ENCODE measurements at places on chromosomes 6 and 20.

- no peak for DNase-seq
These were observed 15.2 kb upstream of the MCCD1 start for GRCh38 chr6:31513456-31514165.

- no peak for DNase-seq
These were observed 31.7 kb upstream of the SCUBE3 start for GRCh38 chr6:35181933-35182612.

GRCh38 chr6:137871831-137872454, 4.9 kb downstream of the TNFAIP3 start:
- DNase-seq: no peak

DNA sequence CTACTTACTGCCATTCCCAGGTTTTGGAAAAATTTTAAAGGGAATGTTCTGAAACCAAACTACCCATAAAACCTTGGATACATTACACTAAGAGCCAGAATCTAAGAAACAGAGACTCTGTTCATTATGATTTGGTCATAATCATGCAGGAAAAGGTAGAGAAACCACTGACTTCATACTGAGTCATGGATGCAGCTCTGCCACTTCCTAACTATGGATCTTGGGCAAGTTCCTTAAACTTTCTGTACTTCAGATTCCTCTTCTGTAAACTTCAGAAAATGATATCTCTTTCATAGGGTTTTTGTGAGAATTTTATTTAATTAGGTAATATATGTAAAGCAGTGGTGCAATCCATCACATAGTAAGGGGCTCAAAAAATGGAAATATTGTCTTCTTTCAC, 20.0 kb downstream of the PLA2G7 start:
- no peak for DNase-seq

GRCh38 chr6:170463101-170463721, 89.9 kb downstream of the PSMB1 start:
- no peak for DNase-seq

DNA sequence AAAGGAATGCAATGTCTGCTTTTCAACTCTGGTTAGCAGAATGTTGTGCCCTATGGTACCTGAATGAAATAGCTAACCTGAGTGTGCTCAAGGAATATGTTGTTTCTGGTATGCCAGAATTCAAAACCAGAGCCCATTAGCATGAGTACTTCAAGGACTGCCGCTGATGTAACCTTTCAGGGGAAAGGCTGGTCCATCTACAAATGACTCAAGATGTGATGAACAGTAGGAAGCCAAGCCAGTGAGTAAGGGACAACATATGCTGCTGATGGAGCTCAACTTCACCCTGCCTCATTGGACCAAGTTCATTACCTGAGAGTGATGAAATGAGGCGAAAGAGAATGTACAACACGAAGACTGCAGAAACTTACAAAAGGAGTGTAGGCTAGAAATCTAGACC, 95.7 kb upstream of the BMP2 start:
- DNase-seq: no peak

- peak; percentile 56 for DNase-seq
These were observed 9.1 kb upstream of the ZNFX1 start for GRCh38 chr20:49286689-49287551.

- no peak for DNase-seq
These were observed 111.1 kb downstream of the PDSS2 start for GRCh38 chr6:107348224-107348623.

GRCh38 chr6:6452002-6452401, 131.5 kb upstream of the F13A1 start:
- no peak for DNase-seq

DNA sequence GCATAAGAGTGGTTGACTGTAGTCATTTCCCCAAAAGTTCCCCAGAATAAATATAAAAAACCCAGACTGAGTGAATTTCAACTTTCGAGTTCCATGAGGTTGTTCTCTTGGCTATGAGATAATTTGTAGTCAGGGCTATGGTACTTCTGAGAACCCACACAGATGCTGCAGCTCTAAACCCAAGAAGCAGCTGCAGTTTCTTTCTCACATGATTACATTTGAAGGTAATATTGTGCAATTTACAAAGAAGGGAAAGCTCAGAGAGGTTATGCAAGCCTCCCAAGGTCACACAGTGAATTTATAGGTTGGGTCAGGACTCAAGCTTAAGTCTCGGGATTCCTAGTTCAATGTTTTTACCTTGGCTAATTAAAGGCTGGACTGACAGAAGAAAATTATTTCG, 29.7 kb upstream of the CD93 start:
- DNase-seq: no peak

- no peak for DNase-seq
These were observed 34.5 kb downstream of the HCRTR2 start for GRCh38 chr6:55208478-55209458.

GRCh38 chr6:15659181-15659580, 3.6 kb downstream of the DTNBP1 start:
- no peak for DNase-seq

DNA sequence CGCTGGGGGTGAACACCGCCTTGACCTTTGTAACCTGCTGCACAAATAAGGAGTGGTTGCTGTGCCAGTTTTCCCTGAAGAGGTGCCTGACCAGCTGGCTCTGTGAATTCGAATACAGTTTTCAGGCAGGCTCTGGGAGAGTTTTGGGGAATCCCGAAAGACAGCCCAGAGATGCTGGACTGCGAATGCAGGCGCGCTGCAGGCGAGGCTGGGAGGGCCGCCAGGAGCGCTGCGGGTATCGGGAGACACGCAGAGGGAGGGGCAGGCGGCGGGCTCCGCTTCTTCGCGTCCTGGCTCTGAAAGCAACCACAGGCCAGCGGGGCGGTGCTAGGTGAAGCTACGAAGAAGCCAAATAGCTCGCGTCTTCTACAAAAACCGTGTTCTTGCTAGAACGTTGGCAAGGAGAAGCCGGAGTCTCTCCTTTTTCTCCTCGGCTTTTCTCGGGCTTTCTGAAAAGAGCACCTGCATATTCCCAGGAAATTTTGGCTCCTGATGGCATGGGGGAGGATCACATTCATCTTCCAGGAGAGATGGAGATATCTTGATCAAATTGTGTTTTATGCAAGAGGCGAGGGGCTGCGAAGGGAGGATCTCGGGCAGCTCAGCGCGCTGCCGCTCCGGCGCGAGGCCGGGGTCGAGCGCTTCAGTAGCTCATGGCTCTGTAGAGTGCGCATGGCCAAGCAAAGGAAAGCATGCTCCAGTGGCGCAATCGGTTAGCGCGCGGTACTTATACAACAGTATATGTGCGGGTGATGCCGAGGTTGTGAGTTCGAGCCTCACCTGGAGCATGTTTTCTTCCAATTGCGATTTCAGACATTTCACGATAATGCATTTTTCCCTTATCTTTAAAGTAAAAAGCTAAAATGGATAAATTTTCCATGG, 158.1 kb upstream of the ZNF184 start:
- no peak for DNase-seq

DNA sequence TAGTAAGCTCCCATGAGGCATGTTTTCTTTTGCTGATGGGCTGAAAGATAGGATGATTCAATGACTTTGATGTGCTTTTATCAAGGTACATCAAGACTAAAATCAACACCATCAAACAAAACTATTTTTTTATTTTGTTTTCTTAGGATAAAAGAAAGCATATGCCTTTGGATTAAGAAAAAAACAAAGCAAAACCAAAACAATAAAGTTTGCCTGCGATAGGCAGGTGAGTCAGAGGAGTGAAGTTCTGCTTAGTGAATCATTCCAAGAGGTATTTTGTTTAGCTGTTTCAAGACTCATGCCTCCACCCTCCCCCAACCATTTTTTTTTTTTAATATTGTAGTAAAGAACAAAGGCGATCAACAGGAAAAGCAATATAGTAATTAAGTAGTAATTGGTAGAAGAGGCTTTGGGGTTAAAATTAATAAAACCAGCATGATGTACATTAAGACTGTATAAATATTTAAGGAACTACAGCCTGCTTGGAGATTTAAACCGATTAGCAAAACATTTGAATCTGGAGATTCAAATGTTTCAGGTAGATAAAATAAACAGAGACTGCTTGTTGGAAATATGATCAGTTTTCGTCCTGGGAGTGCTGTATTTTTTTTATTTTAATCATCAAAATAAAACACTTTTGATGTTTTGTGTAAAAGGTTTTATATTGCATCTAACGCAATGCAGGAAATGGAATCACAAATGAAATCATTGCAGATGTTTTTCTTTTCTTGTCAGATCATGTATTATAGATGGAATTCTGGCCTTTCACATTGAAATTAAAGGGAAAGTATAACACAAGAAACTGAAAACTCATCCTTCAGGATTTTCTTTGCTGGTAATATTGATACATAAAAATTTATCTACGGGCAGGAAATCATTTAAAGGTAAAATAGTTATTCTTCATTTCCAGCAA, 482.3 kb upstream of the MANEA start:
- DNase-seq: no peak

DNA sequence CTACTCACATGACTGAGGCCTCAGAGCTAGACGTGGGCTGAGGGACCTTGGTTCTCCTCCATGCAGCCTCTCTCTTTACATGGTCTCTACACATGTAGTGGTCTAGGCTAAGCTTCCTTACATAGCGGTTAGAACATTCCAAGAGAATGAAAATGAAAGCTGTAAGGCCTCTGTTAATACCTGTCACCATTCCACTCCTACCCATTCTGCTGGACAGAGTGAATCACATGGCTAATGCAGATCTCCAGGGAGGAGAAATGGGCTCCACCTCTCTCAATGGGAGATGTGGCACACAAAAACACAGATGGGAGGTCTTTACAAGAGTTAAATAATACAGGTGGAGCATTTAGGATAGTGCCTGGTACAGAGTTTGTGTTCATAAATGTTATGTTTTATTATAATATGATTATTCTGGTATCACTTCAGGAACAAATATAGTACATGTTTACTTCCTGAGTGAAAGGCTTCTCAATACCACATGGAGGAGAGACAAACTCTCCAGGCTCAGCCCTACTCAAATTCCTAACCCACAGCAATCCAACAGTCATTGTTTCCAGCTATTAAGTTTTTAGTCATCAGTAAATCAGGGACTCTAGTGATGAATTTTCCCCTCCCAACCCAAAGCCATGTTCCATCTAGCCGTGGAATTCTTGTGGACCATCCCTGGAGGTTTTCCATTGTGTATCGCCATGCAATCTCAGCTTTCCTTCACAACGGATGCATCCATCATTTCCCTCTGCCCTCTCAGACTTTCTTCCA, 57.9 kb downstream of the ISM1 start:
- DNase-seq: no peak

GRCh38 chr6:4258733-4259132, 123.4 kb upstream of the ECI2 start:
- DNase-seq: no peak

DNA sequence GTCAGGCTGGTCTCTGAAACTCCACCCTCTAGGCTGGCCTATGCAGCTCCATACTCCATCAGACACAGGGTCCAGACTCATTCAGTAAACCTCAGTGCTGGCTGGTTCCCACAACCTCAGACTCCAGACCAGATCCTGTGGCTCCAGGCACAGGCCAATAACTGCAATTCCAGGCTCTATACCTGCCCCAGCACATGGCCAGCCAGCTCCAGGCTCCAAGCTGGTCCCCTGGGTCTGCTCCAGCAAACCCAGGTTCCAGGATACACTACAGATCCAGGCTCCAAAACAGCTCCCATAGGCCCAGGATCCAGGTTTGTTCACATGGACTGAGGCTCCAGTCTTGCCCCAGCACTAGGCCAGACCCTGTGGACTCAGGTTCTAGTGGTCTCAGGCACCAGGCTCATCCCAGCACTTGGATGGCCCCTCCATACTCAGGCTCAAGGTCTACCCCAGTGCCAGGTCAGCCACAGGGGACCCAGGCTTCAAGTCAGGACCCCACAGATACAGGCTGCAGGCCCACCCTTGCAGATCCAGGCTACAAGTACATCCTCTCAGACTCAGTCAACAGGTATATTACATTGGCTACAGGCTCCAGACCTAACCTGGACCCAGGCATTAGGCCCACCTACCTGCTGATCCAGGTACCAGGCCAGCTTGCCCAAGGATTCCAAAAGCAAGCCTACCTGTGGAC, 117.6 kb upstream of the TMEM170B start:
- DNase-seq: no peak

- DNase-seq: no peak
These were observed 32.7 kb downstream of the CHMP4B start for GRCh38 chr20:33843854-33844253.

- DNase-seq: no peak
These were observed 48.5 kb downstream of the TRIM27 start for GRCh38 chr6:28875191-28875747.

- no peak for DNase-seq
These were observed 48.4 kb downstream of the EZR start for GRCh38 chr6:158770533-158771330.

DNA sequence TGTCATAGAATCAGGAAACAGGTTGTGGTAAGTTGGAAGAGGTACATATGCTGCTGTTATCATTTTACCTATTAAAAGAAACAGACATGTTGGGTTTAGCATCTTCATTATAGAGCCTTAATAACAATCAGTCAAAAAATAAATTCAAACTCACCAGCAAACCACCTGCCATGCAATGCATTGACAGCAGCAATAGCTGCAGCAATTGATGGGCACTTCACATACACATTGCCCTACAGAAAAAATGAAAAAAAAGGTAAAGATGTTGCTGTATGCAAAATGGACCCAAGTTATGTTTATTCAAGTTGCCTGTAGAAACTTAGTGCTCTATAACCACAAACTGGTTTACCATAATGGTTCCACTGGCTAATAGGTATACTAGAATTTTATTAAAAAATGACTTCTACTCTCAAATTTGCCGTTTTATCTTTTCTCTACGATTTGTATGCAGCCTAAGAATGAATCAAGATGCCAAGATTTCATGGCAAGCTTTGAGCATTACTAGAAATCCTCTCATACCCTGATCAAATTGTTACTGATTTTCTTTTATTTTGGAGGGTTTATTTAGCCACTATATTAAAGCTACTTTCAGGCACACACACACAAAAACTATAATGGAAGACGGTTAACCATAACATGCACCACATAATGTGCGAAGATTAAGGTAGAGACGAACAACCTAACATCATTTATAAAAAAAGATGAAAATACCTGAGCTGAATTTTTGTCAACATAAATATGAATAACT, 5.5 kb downstream of the ROMO1 start:
- DNase-seq: no peak

DNA sequence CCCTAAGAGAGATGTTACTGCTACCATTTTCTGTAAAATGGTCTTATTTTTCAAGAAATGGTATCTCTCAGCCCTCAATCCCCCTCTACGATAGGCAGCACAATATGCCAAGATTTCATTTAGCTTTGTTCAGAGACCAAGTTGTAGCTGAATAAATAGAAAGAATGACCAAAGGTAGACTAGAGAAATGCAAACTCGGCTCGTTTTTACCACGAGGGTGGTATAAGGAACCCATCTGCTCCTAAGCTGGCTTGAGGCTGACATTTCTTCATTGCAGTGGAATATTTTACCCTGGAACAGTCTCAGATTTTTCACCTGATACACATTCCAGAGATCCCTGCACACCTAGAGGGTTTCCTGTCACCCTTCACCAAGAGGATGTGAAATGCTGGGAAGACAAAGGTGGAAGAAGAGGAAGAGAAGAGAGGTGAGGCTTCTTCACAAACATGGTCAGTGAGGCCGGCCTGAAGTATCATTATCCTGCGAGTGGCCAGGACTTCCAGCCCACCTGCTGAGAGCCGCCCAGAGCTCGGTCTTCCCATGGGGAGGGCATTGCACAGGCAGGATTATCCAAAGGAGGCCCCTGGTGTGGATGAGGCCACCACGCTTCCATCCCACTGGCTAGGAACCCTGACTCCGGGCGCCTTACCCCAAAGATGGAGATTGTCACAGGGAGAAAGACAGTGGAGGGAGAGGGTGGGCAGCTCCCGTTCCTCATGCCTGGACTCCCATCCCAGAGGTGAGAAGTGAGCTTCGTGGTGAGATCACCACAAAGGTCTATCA, 57.1 kb upstream of the AFDN start:
- no peak for DNase-seq
